Tibial nerve (tissue), 4 donors: ENCODE measurements at places on chromosomes 2 and 18.

DNA sequence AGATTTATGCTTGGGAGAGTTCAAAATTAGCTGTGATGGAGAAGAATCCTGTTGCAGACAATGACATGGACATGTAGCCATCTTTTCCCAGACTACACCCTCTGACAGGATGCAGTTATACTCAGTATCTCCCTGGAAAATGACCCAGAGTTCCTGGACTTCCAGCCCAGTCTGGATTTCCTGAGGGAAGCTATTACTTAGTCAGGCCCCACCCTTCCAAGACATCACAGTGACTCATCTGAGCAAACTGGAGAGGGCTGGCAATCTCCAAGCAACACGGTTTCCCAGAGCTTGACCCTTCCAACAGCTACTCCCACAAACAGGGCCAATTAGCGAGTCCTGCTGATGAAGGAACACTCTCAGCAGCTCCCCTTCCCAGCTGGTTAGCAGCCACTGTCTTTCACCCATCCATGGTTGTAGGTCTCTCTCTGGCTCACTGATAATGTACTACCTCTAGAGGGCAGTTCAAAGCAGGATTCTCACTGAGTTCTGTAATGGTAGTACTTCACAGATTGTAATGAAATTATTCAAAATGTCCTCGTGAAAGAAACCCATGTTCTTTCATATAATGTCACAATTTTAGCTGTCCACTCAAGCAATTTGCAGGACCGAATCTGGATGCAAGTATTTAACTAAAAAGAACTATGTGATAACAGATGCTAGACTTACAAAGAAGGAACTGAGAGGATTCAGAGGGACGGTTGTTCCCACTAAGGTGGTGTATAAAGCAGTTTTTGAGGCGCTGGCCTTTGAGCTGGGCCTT is 110.2 kb downstream of the MDH1 start:
- peak; percentile 16 for DNase-seq

DNA sequence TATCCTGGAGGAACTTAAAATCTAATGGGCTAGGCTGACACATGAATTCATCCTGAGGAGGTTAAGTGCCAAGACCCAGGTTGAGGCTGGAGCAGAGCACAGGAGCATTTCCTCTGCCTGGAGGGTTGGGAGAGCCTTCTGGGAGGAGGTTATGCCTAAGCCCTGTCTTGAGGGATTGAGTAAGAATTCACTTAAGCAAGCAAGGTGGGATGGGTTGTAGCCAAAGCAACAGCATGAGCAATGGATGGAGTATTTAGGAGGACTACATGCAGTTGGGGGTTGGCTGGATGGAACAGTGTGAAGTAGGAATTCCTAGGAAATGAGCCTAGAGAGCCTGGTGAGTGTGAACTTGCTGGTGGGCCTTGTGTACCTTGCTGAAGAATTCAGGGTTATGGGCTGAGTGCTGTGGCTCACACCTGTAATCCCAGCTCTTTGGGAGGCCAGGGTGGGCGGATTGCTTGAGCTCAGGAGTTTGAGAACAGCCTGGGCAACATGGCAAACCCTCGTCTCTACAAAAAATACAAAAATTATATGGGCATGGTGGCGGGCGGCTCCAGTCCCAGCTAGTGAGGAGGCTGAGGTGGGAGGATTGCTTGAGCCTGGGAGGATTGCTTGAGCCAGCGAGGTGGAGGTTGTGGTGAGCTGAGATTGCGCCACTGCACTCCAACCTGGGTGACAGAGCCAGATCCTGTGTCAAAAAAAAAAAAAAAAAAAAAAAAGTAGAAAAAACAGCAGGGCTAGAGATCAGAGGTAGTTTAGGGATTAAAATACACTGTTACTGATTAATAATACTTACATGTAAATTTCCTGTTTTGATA is 22.2 kb downstream of the TANC1 start:
- DNase-seq, result no peak

- DNase-seq, result no peak
Measured at GRCh38 chr18:48773821-48774220, 176.9 kb downstream of the SMAD7 start.

DNA sequence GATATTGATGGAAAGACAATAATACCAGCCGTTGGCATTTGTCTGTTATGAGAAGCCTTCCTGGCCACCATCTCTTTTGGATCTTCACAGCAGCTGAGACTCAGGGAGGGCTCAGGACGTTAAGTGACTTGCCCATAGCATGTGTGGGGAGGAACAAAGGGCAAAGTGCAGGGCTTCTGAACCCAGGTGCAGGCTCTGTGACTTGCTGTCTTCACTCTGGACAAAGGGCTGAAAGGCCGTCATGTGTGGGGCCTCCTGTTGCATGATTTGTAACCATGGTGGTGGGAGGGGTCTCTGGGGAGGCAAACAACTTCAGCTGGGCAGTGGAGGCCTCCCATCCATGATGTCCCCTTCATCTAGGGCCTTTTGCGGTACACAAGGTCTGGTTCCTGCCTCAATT is 65.5 kb upstream of the SIX2 start:
- DNase-seq, result no peak

GRCh38 chr18:34928088-34928753 is 113.0 kb upstream of the MAPRE2 start:
- no peak for DNase-seq

GRCh38 chr2:216701544-216701943 is 6.2 kb upstream of the IGFBP5 start:
- DNase-seq, result no peak

GRCh38 chr2:204870053-204870452 is 324.8 kb downstream of the PARD3B start:
- no peak for DNase-seq

GRCh38 chr2:126802774-126803433 is 95.8 kb upstream of the TEX51 start:
- DNase-seq, result no peak

- no peak for DNase-seq
Measured at GRCh38 chr2:11842336-11842735, 95.9 kb downstream of the LPIN1 start.

GRCh38 chr18:5463390-5463789 is 80.4 kb downstream of the EPB41L3 start:
- peak; percentile 89 for DNase-seq

DNA sequence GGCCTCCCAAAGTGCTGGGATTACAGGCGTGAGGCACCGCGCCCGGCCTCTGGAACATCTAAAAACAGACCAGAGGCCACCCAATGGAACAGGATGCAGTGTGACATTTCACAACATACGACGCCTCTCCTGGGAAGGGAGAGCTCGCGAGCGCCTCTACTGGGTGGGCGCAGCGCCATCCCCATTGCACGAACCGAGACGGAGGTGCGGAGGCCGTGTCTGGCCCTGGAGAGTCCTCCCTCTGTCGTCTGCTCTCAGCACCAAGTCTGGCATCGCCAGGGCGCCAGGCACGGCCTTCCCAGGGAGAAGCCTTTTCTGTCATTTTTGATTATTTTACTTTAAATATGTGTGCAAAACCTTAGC is 9.4 kb upstream of the GBX2 start:
- no peak for DNase-seq

- DNase-seq, result no peak
Measured at GRCh38 chr2:144707736-144708326, 187.9 kb upstream of the ZEB2 start.

GRCh38 chr2:208502288-208502687 is 95.7 kb downstream of the PTH2R start:
- DNase-seq, result no peak

DNA sequence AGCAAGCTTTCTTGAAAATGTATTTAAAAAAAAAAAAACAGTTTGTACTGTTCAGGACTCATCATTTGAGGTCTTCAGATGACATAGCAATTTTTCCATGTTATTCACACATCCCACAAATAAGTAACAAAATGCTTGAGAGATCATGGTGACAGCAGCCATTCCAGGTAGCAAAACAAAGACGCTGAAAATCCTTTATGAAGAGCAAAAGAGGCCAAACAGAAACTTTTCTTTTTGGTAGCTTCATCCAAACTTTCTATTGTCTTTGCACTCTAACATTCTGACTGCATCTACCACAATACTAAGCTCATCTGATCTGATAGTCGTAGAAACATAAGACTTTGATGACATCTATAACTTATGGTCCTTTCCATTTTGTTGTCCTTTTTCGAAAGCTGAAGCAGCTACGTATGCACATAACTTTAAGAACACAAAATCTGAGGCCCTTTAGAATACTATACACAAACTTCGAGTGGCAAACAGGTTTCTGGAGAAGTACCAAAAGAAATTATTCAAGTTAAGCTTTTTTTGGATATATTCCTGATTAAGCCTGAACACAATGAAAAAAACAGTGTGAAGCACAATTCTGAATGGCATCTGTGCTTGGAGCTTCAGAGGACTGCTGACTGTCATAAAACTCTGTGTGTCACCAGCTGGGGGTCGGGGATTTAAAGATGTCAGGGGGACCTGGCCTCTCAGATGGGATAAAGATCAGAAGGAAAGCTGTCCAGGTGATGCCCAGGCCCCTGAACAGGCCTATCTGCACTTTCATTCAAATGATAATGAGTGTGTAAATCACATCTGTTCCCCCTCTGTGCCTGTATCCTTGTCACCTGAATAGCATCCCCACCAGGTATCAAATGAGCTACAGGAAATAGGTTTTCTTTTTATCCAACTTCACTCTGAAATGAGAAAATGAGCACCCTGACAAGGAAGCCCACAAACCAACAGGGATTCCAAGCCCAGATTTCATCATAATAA is 75.8 kb downstream of the ZEB2 start:
- no peak for DNase-seq

DNA sequence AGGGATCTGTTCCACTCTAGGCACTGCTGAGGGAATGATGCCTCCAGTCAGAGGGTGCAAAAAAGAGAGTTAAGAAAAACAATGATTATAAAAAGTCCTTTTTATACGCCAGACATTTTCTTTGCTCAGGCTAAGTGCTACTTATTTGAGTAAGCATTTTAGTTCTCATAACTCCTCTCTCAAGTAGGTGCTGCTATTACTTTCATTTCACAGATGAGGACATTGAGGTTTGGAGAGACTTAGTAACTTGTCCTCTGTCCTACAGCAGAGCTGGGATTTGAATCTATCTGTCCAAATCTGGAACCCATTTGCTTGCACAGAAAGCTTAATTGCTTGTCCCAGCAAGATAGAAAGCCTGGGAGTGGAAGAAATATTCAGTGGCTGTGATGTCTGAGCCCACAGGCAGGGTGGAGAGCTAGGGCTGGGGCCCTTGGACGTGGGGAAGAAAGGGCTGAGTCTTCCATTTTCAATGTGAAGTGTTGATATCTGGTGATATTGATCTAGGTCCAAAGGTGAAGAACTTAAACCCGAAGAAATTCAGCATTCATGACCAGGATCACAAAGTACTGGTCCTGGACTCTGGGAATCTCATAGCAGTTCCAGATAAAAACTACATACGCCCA is 5.8 kb downstream of the IL37 start:
- no peak for DNase-seq

- DNase-seq, result no peak
Measured at GRCh38 chr18:13403786-13404549, 185.4 kb downstream of the LDLRAD4 start.

DNA sequence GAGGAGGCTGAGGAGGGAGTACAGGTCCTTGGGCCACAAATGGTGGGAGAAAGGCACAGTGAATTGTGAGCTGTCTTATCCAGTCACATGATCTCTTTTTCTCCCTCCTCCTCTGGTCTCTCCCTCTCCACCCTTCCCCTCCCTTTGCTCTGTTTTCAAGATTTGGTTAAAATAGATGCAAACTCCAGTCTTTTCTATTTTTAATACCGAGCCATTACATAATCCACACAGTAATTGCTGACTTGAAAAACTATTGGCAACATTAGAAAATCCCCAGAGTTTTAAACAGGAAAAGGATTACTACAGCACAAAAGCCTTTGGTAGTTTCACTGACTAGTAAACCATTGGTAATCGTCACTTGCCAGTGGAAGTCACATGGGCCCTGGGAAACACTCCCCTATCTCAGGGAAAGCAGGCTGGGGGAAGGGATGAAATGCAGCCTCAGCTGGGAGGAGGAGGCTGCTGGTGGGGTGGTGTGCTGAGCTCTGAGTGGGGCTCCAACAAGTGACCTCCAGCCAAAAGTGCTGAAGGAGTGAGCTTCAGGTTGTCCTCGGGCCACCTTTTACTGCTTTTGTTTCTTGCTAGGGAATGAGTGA is 57.4 kb upstream of the PCBP1 start:
- peak; percentile 70 for DNase-seq

DNA sequence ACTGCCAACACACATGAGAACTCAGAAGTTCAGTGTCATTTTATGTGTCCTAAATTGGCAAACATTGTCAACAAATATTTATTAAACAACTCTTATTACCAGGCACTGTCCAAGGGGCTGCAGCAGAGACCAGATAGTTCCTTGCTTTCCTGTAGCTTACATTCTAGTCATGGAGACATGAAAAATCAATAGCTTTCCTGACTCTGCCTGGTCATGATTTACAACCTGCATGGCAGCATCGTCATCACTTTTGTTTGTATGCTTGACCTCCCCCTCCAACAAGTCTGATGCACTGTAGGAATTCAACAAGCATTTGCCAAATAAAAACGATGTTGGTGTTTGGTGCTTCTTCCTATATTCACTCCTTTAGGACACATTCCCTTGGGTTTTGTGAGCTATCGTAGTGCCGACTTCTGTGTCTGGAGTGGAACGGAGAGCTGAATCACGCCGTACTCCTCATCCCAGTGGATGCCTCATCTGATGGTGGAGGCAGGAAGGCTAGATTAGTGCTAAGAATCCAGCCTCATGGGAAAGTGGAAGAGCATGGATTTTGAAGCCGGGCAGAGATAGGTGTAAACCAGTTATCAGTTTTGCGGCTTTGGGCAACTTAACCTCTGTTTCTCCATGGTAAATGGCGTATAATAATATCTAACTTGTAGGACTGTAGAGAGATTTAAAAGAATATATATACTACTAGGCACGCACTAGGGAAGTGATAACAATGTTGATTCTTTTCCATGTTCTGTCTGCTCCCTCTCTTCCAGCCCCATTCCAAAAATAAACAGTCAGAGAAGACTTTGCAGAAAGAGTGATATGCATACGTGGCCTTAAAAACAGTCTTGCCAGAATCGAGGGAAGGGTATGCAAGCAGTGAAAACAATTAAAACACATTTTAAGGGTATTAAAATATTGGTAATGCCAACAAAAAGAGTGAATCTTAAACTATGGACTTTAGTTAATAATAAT is 120.5 kb upstream of the ZFP36L2 start:
- no peak for DNase-seq

- no peak for DNase-seq
Measured at GRCh38 chr2:12931186-12931844, 214.6 kb downstream of the TRIB2 start.
